ENCODE measurements at places on chromosomes 3 and 15.
A peak's percentile ranks its signal among the peaks of the same experiment; 100 is the strongest.

- DNase-seq, result no peak
Observed at GRCh38 chr3:169694117-169694516, 30.6 kb upstream of the MECOM start.

GRCh38 chr3:9690451-9691450 is 12.9 kb upstream of the CPNE9 start:
- no peak for DNase-seq

- no peak for DNase-seq
Observed at GRCh38 chr3:150069633-150070032, 98.9 kb upstream of the PFN2 start.

- DNase-seq, result no peak
Observed at GRCh38 chr15:57237301-57237642, 139.0 kb upstream of the CGNL1 start.

DNA sequence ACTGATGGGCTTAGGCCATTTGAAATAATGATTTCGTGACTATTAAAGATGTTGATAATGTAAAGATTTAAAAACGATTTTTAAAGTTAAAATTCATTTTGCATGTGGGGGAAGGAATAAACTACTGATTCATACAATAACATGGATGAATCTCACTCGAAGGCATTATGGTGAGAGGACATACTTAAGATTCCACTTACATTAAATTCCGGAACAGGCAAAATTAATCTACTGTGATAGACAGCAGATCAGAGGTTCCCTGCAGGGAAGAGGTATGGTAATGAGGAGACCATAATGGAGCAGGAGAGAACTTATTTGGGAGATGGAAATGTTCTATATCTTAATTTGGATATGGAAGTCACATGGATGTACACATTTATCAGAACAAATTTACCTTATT is 28.4 kb upstream of the RAB6B start:
- DNase-seq, result no peak

GRCh38 chr15:75123395-75123794 is 78.3 kb upstream of the C15orf39 start:
- no peak for DNase-seq

DNA sequence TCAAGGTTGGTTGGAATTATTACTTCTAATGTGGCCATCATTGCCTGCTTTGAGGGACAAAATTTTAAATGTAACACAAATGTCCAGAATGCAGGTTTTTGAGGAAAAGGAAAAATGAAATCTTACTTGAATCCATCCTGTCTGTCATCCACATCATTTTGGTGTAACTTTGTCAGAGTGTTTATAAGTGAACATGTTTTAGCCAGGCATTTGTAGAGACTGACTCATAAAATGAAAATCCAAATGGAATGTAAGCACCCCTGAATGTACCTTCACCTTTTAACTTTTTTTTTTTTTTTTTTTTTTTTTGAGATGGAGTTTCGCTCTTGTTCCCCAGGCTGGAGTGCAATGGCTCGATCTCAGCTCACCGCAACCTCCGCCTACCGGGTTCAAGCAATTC is 141.8 kb upstream of the BNIP2 start:
- DNase-seq, result no peak

DNA sequence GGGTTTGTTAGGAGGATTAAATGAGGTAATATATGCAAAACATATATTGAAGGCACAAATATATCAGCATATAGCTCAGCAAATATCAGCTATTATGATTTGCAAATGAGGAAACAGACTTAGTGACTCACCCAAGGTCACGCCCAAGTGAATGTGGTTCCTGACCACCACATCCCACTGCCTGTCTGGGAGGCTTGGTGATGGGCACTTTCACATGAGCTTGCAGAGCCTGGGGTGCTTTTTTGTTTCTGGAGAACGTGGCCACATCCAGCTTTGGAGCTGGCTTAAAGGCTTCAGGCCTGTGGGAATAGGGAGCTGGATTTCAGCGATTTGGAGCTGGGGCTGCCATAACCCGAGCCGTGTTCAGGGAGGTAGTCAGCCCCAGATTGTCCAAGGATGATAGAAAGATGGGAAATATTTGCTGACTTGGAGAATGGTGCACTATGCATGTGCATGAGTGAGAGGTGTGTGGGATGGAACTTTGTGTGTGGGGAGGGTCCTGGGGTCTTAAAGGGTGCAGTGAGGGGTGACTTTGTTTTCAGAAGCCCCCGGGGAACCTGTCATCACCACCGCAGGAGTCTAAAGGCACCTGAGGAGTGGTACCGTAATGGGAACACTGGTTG is 12.0 kb upstream of the FGD5 start:
- peak; percentile 95 for DNase-seq

GRCh38 chr3:161452179-161452578 is 44.4 kb upstream of the OTOL1 start:
- DNase-seq, result no peak

DNA sequence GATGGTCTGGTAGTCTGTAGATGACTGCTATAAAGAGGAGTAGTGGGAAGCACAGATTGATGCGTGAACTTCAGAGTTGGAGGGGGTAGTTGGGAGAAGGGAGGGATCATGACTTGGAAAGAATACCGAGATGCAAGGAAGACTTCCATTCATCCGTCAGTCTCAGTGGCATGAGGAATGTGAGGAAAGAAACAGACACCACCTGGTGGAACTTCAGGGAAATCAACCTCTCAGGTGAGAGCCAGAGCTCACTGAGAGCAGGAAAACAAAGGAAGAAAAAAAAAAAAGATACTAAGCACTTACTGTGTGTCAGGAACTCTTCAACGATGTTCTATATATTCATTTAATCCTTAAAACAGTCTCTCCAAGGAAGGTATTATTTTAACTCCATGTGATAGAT is 172.4 kb downstream of the OXSM start:
- no peak for DNase-seq

DNA sequence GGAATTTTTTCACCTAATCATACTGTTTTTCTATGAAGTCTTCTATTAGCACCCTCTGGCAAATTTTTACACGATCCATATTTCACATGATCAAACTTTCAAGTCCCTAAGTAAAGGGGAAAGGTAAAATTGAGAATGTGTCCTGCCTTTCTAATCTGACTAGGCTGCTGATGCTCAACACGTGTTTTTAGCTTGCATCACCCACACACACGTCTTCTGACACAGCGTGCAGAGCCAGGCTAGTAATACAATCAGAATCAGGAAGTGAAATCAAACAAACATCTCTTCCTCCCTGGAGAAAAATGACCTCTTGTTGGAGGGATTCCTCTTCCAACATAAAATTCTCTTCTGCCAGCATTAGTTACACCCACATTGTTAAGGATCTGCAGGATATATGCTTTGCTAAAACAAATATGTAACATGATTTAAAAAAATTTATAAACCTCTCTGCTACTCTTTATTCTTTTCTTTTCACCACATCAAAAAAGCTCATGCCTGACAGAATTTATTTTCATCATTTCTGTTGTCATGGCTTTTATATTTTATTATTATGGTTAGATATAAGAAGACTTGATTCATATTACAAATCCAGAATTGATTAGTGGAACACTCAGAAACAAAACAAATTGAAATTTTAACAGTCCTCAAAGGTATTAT is 122.4 kb downstream of the RAP2B start:
- peak; percentile 68 for DNase-seq

- DNase-seq, result no peak
Observed at GRCh38 chr15:59918994-59919951, 84.8 kb upstream of the FOXB1 start.

DNA sequence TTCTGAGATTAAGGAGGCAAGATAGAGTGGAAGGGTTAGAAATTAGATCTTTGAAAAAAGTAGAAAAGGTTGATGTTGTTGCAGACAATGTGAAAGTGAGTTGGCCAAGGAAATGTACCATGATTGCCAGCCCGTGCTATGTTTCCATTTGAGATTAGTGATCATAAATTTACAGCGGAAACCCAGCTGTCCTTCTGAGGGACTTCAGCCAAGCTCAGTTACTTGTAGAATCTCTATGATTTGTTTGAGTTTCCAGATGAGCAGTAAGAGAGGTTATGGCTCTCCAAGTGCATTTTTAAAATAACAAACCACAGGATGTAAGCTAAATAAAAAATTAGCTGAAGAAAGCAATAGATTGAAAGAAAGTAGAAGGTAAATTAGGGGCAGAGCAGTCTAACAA is 54.2 kb upstream of the RBMS3 start:
- DNase-seq, result no peak

Measured in dermis microvascular lymphatic vessel endothelial cell (primary cell).